ENCODE measurements at places on chromosomes 1 and 21.

GRCh38 chr1:210413951-210414350 is 85.2 kb downstream of the HHAT start:
- H3K27me3 ChIP-seq, result no peaks in the 10 kb centered on the region
- peaks cover 8% of the 10 kb centered on the region for H3K4me1 ChIP-seq
- H3K4me3 ChIP-seq, result no peak overlapping the region
- DNase-seq, result no peak

DNA sequence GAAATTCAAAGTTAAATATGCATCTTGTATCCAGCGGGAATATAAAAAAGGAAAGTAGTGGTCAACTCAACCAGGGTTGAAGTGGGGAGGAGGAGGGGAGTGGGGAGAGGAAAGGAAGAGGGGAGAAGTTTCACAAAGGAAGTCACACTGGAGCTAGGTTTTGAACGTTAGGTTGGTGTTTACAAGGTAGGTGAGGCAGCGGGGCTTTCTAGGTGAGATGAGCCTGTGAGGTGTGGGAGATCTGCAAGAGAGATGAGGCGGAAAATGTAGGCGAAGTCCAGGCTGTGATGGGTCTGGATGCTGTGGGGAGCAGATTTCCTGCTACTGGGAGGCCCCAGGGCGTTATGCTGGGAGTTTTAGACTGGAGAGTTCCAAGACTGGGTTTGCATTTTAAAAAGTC is 36.1 kb upstream of the IL20 start:
- H3K36me3 ChIP-seq, result no peaks in the 10 kb centered on the region
- no peak overlapping the region for H3K27ac ChIP-seq
- H3K27me3 ChIP-seq, result 0 out of 2 replicates have a peak, but pooled peaks cover 3% of the 10 kb centered on the region
- 0 out of 2 replicates have a peak, but pooled peaks cover 3% of the 10 kb centered on the region for H3K4me1 ChIP-seq
- DNase-seq, result no peak
- H3K4me3 ChIP-seq, result no peak overlapping the region

DNA sequence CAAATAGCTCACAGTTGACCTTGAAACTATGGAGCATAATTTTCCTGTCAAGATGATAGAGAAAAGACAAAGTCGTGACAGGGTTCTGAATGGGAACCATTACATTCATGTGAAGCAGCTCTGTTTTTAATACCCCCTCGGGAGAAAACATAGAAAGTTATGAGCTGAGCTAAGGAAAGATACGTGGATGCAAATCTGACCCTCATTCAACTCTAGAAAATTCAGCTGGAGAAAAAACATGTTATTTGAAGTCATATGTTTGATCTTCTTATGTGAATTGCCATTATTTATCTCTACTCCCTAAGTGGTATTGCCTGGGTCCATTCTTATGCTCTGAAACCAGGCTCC is 48.0 kb upstream of the LRRC52 start:
- peaks cover 12% of the 10 kb centered on the region for H3K4me1 ChIP-seq
- H3K27ac ChIP-seq, result no peak overlapping the region
- no peak overlapping the region for H3K4me3 ChIP-seq

DNA sequence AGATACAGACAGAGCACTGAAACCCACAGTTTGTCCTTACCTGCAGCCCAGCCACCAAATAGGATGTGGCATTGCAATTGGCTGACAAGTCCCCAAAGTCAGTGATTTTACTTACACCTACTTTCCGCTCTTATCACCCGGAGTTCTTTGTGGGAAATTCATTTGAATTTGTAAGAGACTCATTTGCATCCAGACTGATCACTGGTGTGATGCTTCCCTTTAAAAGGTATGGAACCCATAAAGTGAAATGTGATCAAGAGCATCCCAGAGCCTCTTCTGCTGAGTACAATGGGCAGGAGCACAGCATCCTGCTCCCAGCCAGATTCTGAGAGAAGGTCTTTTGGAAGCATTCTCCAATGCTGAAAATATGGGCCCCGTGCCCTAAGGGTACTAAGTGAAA is 161.4 kb downstream of the DAB1 start:
- H3K4me3 ChIP-seq, result no peak overlapping the region
- DNase-seq, result no peak
- H3K27ac ChIP-seq, result no peak overlapping the region
- H3K4me1 ChIP-seq, result no peaks in the 10 kb centered on the region
- no peaks in the 10 kb centered on the region for H3K27me3 ChIP-seq

- H3K4me1 ChIP-seq, result peaks cover 5% of the 10 kb centered on the region
- H3K27ac ChIP-seq, result no peak overlapping the region
- no peak overlapping the region for H3K4me3 ChIP-seq
- H3K36me3 ChIP-seq, result no peaks in the 10 kb centered on the region
Measured at GRCh38 chr1:108556499-108556898, 3.4 kb upstream of the EEIG2 start.

GRCh38 chr1:206468571-206468970 is 1.7 kb upstream of the IKBKE start:
- DNase-seq, result peak; percentile 22
- H3K27ac ChIP-seq, result no peak overlapping the region
- H3K4me1 ChIP-seq, result peaks cover 34% of the 10 kb centered on the region
- H3K4me3 ChIP-seq, result no peak overlapping the region
- H3K36me3 ChIP-seq, result no peaks in the 10 kb centered on the region

GRCh38 chr1:52365071-52365745 is 797 bp downstream of the CC2D1B start:
- peaks cover 6% of the 10 kb centered on the region for H3K4me1 ChIP-seq
- H3K27me3 ChIP-seq, result no peaks in the 10 kb centered on the region
- H3K36me3 ChIP-seq, result peaks cover 5% of the 10 kb centered on the region
- H3K27ac ChIP-seq, result peak overlapping the region; percentile 76
- peak; percentile 49 for DNase-seq

DNA sequence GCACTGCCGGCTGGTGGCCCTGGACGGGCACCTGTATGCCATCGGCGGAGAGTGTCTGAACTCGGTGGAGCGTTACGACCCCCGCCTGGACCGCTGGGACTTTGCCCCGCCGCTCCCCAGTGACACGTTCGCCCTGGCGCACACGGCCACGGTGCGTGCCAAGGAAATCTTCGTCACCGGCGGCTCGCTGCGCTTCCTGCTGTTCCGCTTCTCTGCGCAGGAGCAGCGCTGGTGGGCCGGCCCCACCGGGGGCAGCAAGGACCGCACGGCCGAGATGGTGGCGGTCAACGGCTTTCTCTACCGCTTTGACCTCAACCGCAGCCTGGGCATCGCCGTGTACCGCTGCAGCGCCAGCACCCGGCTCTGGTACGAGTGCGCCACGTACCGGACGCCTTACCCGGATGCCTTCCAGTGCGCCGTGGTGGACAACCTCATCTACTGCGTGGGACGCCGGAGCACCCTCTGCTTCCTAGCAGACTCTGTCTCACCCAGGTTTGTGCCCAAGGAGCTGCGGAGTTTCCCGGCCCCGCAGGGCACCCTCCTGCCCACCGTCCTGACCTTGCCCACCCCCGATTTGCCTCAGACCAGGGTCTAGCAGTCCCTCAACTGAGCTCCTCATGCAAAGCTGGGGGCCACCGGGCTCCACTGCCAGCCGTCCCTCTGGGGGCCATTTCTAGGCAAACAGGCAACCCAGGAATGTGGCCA is 2.1 kb downstream of the KLHDC7A start:
- H3K4me1 ChIP-seq, result no peaks in the 10 kb centered on the region
- no peak for DNase-seq
- peaks cover 11% of the 10 kb centered on the region for H3K27me3 ChIP-seq
- no peaks in the 10 kb centered on the region for H3K36me3 ChIP-seq
- no peak overlapping the region for H3K27ac ChIP-seq

GRCh38 chr1:36652011-36652410 is 169.3 kb upstream of the CSF3R start:
- no peaks in the 10 kb centered on the region for H3K4me1 ChIP-seq
- no peak overlapping the region for H3K27ac ChIP-seq
- H3K36me3 ChIP-seq, result no peaks in the 10 kb centered on the region
- peaks cover 21% of the 10 kb centered on the region for H3K27me3 ChIP-seq

DNA sequence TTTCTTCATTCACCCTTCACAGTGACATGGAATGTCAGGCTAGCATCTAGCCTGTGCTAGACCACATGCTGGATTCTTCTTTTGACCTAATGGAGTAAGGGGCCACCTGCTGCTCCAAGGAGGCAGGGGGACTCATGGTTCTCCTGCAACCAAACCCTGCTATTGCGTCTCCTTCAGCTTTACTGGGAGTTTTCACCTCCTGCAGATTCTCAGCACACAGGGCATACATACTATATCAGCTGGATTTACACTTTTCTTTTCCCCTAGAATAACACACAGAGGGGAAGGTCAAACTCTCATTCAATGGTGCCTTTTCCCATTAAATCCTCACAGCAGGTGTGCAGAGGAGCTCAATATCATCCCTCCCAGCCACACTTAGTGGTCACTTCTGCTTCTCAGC is 16.6 kb upstream of the AK5 start:
- no peak overlapping the region for H3K4me3 ChIP-seq
- no peak for DNase-seq
- no peaks in the 10 kb centered on the region for H3K27me3 ChIP-seq

DNA sequence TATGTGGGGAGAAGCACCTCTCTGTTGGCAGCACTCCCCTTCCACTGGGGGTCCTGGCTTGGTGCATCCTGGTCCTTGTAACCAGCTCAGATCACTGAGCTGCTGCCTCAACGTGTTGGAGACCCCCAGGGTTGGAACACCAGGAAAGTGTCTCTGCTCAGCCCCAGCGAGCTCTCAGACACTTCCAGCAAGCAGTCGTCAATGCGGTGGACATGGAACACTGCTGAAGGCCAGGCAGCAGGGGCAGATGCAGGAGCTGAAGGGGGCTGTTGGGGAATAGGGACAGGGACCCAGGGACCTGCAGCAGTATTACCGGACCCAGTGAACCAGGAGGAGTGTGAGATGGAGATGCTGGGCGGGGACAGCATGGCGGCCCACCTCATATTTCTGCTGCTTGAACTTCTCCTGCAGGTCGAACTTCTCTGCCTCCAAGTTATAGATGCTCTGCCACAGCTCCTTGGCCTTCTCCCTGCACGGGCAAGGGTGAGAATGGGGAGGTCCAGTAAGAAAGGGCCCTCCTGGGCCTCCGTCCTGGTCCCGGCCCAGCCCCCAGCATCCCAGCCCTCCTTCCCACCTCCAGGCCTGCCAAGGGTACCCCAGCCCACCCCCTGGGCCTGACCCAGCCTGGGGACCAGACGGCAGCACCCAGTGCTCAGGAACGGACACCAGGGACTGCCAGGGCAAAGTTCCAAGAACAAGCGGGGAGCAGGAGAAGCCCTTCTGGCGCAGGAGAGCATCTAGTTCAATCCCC is 16.4 kb downstream of the TNNT2 start:
- H3K27me3 ChIP-seq, result no peaks in the 10 kb centered on the region
- H3K4me1 ChIP-seq, result no peaks in the 10 kb centered on the region
- no peak overlapping the region for H3K27ac ChIP-seq
- no peak overlapping the region for H3K4me3 ChIP-seq
- no peak for DNase-seq
- peaks cover 28% of the 10 kb centered on the region for H3K36me3 ChIP-seq

- no peak for DNase-seq
- no peak overlapping the region for H3K4me3 ChIP-seq
- H3K27me3 ChIP-seq, result peaks cover 40% of the 10 kb centered on the region
- no peak overlapping the region for H3K27ac ChIP-seq
Measured at GRCh38 chr1:2530513-2531361, 674 bp upstream of the HES5 start.

GRCh38 chr1:35707601-35708440 is 10.9 kb downstream of the C1orf216 start:
- peak overlapping the region; percentile 84 for H3K4me3 ChIP-seq
- DNase-seq, result peak; percentile 92
- peak overlapping the region; percentile 86 for H3K27ac ChIP-seq
- H3K27me3 ChIP-seq, result no peaks in the 10 kb centered on the region
- peaks cover 23% of the 10 kb centered on the region for H3K4me1 ChIP-seq
- no peaks in the 10 kb centered on the region for H3K36me3 ChIP-seq

GRCh38 chr1:147569587-147570241 is 28.4 kb downstream of the BCL9 start:
- H3K4me1 ChIP-seq, result no peaks in the 10 kb centered on the region
- no peak for DNase-seq
- H3K4me3 ChIP-seq, result no peak overlapping the region
- H3K36me3 ChIP-seq, result no peaks in the 10 kb centered on the region
- H3K27me3 ChIP-seq, result no peaks in the 10 kb centered on the region

DNA sequence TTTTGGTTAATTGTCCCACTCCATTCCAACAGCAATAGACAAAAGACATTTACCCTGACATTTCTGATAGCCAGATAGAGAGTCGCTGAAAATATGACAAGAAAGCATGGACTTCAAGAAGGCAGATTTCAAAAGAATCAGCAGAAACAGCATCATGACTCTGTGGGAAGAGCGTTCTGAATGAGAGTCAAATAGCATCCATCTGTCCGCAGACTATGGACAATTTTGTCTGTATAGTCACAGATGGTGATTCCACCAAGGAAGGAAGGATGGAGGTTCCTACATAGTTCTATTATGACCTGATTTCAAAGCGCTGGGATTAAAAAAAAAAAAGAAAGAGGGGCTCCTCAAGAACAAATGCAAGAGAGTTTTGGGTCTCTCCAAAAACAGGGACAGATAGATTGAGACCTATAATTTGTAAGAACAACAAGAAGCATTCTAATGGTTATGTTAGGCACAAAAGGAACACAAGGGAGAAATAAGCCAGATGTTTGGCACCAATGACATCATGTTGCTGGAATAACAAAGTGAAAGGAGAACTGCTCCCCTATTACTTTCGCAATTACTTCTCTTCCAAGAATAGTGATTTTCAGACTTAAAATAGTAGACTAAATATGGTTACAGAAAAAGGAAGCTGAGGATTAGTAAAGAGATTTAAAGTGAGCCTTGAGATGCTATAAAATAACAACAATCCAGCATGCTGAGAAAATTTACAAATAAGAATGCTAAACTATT is 28.5 kb downstream of the NIBAN1 start:
- H3K27me3 ChIP-seq, result no peaks in the 10 kb centered on the region
- no peak overlapping the region for H3K27ac ChIP-seq
- no peak overlapping the region for H3K4me3 ChIP-seq
- H3K36me3 ChIP-seq, result no peaks in the 10 kb centered on the region
- no peak for DNase-seq

DNA sequence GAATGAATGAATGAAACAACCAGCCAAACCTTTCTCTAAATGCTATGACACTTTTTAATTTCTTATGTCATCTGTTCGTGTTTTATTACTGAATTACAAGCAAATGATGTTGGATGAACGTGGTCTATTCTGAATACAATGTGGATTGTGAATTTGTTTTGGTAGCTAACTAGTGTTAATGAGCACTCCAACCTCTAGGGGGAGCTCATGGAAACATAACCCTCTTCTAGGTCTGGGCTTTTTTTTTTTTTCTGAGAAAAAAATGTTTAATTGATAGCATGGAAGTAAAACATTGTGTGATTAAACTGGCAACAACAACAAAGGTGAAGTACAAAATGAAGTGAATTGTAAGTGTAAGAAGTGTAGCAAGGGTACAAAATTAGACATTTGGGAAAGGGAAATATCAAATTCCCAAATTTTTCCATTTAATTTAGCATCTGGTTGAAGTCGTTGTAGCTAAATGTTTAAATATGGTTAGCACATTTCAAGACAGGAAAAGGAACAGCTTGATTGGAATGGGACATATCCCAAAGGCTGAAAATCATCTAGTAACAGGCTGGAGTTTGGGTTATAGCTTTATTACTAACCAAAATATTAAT is 42.6 kb upstream of the PTGS2 start:
- H3K36me3 ChIP-seq, result no peaks in the 10 kb centered on the region
- no peaks in the 10 kb centered on the region for H3K27me3 ChIP-seq
- peak; percentile 65 for DNase-seq
- no peak overlapping the region for H3K4me3 ChIP-seq
- no peak overlapping the region for H3K27ac ChIP-seq
- H3K4me1 ChIP-seq, result no peaks in the 10 kb centered on the region

Measured in SJCRH30 (cell line).